Mesenteric fat pad (tissue), 1 donor: ENCODE measurements at places on chromosomes 2 and 18.
A peak's percentile ranks its signal among the peaks of the same experiment; 100 is the strongest.

DNA sequence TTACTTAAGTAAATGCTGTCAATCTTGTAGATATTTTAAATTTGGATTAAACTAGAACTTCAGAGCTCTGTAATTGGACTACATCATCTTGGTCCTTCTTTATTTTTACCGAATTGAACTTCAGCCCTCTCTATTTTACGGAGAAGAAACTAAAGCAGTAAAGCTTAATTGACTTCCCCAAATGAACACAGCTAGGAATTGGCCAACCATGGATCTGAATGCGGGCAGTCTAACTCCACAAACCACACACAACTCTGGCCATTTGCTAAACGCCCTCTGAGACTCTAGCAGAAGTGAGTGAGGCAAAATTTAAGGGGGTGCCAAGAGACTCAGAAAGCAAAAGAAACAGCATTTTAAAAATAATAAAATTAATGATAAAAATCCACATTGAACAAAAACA, 86.3 kb upstream of the KCTD1 start:
- no peak for DNase-seq

DNA sequence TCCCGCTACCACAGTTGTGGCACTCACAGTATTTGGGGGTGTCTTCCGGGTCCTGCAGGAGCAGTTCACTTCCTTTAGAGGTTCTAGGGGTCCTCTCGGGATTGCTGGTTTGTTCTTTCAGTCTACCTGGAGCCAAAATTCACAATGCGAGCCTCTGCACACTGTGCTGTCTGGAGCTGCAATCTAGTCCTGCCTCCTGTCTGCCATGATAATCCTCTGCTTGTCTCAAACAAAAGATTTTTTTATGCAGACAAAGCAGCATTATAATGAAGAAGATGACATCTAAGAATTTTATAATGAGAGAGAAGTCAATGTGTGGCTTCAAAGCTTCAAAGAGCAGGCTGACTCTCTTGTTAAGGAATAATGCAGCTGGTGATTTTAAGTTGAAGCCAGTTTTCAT, 975.1 kb upstream of the GYPC start:
- DNase-seq, result no peak

DNA sequence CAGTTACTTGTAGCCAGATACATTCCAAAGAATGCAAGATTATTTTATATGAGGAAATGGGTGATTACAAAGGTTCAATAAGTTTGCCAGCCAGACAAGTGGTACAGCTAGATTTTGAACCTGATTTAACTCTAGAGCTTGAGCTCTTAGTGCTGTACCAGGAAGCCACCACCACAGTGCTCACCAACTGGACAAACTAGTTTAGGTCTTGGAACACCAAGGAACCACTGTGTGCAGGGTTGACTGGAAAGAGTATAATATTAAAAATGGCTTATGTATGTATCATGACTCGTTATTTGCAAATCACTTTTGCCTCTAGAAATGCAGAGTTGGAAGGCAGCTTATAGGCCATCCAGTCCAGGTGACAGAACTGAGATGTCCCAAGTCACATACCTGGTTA, 177.2 kb downstream of the TXNL1 start:
- no peak for DNase-seq

- DNase-seq, result no peak
These were observed 82.5 kb upstream of the MMADHC start for GRCh38 chr2:149670086-149670485.

DNA sequence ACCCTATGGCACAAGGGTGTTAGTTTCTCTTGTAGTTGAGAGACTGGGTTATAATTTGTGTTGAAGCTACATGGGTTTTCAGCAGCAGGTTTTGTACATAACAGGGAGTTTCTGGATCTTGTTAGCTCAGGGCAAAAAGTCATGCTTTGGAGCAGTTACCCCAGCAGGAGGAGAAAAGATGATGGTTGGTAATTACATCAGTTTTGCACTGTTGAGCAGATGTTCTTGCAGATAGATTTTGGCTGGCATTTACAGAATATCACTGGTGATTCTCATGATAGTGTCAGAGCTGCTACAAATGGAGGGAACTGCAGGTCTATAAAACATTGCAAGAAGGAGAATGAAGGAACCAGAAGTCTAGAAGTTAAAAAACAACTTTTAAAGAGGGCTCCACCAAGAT, 215.2 kb upstream of the ATP5MC3 start:
- no peak for DNase-seq

DNA sequence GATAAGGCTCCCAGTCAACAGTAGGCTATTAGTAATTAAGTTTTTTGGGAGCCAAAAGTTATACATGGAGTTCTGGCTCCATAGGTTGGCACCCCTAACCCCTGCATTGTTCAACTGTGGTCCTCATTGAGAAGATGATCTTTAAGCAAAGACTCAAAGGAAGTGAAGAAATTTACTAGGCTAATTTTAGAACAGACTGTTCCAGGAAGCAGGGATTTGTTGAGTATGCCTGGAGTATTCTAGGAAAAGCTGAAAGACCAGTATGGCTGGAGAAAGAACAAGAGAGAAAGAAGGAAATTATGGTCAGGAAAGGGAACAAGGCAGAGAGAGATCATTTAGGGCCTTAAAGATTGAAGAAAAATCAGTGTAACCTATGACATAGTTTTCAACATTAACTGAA, 125.1 kb downstream of the PMAIP1 start:
- DNase-seq, result no peak

DNA sequence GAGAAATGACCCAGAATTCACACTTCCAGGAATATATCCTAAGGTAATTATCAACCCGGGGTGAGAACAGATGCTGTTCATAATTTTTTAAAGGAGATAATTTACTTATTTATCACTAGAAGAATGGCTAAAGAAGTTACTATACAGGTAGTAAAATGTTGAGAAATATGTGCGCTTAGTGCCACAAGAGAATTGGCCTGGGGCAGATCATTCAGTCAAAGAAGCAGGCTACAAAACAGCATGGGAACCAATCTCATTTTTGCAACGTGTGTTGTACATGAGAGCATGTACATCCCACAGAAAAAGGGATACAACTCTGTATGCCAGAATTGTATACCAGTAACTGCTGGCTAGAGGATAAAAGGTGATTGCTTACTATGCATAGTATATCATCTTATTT, 75.2 kb downstream of the VIT start:
- no peak for DNase-seq

DNA sequence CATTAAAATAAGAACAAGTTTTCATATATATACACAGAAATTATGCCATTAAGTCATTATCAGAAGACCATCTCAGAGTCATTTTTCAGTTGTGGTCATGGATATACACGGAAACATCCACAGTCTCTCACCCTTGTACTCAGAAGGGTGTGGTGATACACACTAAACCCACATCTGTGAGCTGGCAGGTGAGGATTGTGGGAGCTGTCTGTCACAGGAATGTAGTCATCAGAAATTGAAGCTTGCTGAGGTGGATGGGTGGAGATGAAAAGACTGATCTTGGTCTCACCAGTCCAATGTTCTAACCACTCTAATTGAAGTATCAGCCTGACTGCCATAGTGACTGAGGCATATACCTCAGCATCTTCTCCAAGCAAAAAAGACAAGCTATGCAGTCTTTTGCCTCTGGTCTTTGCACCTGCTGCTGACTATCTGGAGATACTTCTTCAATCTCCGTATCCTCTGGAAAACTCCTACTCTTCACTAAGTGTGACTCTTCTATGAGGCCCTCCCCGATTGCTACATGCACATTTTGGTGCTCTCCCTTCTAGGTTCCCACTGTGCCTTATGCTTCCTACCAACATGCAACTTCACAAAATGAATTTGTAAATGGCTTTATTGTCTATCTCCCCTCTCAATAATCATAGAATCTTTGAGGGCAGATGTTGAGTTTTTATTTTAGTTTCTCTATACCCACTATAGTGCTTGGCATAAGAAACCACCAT, 232.8 kb downstream of the DYM start:
- DNase-seq, result no peak

- DNase-seq, result no peak
These were observed 163.4 kb downstream of the VWC2L start for GRCh38 chr2:214574084-214574781.

- DNase-seq, result no peak
These were observed 669.7 kb upstream of the SALL3 start for GRCh38 chr18:78309924-78310323.

GRCh38 chr2:88857274-88857741, 165.8 kb downstream of the RPIA start:
- DNase-seq, result no peak

- DNase-seq, result no peak
These were observed 14.9 kb upstream of the SOS1 start for GRCh38 chr2:39135690-39136259.

DNA sequence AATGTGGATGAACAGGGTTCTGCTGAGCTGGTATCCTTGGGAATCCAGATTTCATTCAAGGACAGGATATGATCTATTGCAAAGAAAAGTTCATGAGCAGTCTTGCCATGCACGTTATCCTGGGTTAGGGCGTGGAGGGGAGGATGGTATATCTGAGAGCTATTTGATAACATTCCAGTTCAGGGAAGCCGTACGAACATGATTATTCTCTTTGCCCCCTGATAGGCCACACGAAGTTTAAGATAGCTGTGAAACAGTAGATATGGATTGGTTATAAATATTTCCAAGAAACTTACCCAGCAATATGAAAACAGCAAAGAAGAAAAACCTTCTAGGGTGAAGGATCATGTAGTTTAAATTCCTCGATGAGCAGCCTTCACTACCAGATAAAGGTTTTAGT, 171.9 kb downstream of the LTBP1 start:
- no peak for DNase-seq

- DNase-seq, result no peak
These were observed 12.6 kb downstream of the ZNF804A start for GRCh38 chr2:184610891-184611290.

- no peak for DNase-seq
These were observed 26.5 kb downstream of the BCL2 start for GRCh38 chr18:63292831-63293683.

GRCh38 chr2:118154176-118154575, 65.9 kb downstream of the INSIG2 start:
- DNase-seq, result no peak

DNA sequence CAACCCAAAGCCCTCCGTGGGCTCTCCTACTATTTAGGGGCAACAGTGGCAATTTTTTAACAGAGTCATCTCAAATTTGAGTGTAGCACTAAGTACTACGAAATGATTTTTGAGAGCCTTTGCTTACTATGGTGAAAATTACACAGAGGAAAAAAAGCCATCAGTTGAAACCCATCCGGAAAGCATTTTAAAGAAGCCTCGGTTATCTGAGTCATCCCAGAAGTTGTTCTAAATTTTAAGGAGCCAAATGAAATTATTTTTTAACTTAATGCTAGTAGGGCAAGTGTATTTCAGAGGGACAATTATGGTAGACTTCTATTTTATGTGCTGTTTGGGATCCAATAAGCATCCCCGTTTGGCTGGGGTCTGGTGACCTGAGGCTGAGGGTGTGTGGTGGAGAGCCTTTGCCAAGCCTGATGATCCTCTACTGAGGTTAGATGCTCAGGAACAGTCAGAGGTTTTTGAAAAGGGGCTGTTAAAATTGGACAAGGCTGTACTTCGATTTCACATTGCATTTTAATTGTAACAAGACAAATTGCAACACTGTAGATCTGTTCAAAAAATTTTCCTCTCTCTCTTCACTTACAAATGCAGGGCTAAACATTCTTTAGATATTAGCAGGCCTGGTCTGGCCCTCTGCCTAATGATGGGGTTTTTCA, 47.0 kb downstream of the RAPGEF4 start:
- DNase-seq, result no peak

GRCh38 chr2:175062787-175063585, 57.8 kb upstream of the CHN1 start:
- no peak for DNase-seq

DNA sequence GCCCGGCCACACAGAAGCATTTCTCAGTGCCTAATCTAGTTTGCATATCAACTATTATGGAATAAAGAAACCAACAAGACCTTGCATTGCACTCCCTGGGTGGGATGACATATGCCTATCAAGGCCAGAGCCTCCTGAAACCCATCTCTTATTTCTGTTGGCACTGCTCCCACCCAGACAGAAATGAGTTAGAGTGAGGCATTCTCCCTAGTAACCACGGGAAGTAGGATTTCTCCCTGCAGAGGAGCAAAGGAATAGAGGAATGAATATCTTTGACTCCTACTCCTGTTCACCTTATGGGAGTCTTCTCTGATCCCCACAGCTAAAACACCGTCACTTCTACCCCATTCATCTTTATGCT, 24.2 kb upstream of the SCYGR1 start:
- DNase-seq, result no peak

GRCh38 chr2:120103723-120104467, 91.0 kb downstream of the EPB41L5 start:
- DNase-seq, result no peak

GRCh38 chr2:124333784-124334183, 308.7 kb downstream of the CNTNAP5 start:
- no peak for DNase-seq

DNA sequence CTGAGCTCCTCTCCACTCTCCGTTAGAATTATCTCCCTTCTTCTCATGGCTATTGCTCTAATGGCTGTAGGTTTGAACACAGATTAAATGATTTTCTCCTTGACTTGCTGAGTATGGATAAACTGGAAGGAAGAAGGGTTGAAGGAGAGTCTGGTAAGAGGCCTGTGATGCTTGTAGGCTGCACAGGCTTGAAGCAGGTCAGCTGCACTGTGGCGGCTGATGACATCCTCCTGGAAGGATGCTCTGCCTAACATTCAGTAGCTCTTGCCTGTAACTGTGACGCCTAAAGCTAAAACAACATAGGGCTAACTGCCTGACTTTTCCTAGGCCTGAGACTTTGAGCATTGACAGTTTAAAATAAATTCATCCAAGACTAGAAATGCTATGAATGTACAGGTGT, 166.3 kb downstream of the MREG start:
- no peak for DNase-seq

DNA sequence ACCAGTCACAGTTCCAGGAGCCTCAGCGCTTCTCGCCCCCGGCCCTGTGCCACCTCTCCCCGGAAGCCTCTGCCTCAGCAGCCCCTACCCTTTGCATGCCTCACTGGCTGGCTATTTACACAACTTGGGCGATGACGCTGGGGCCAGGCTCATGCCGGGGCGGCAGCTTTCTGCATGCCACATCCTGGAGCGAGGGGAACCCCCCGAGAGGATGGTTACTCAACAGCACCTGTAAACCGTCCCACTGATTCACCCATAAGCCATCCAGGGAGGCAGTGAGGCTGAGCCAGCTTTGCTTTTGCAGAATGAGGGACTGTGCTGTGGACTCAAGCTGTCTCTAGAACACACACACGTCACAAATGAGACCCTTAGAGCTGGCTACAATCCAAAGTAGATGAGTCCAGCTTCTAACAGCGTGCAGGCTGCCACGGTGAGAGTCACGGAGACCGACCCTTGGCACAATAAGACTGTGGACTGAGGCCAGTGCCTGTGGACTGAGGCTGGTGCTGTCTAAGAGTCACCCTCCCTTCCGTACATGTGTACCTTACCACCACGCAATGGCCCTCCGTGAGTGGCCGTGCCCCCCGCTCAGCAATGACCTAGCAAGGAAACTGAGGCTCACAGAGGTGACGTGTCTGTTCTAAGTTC, 45.6 kb upstream of the ODC1 start:
- DNase-seq, result peak; percentile 89

DNA sequence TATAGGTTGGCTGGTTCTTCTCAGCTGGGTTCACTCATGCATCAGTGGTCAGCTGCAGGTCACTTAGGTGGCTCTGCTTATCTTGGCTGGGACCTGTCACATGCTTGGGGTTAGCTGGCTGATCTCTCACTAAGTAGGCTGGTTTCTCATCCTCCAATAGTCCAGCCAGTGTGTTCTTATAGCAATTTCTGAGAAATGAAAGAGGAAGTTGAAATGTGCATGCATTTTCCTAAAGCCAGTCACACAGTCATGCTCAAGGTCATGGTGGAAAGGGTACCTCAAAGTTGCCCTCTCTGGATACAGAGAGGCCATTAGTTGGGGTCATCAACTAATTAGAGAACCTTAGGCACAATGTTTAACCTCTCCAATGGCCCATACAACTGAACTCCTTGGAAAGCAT, 64.4 kb downstream of the KLHL29 start:
- no peak for DNase-seq
